HCT116 (cell line): ENCODE measurements at places on chromosomes 4 and X. TPM values are rescaled to one million over a fixed set of nuclear protein-coding genes. Genes with fewer than 3 reads are reported as not detected.

DNA sequence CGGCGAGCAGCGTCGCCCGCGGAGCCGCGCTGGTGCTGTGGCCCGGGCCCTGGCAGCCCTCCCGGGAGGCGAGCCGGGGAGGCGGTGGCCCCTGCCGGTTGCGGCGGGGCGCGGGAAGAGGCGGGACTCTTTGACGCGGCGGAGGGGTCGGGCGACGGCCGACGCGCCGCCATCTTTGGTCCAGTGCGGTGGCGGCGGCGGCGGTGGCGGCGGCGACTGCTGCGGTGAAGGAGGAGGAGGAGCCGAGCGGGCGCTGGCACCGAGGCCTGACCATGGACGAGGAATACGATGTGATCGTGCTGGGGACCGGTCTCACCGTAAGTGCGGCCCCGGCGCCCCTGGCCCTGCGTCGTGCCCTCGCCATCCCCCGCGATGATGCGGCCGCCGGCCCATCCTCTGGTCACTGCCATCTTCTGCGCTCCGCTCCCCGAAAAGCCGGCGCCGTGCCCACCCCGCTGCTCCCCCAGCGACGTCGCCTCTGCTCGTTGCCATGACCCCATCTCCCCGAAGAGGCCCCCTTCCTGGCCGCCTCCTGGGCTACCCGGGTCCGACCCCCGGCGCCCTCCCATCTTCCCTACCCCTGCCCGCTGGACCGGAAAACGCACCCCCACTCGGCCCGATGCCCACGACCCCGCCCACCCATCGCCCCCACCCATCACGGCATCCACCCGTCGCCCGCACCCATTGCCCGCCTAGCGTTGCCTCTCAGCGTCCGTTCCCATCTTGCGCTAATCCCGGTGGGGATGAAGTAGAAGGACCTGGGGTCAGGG, at the start of gene GDI1:
GDI1 (plus strand) TSS at position 172 of the 770 bp plus-strand sequence; CDS start at position 273, 101 bp downstream.
- H3K4me3 ChIP-seq: peak within 1 kb of the TSS; percentile 63
- no peak for DNase-seq
- peak within 1 kb of the TSS; percentile 73 for H3K27ac ChIP-seq
- H3K27me3 ChIP-seq: no peaks in the 10 kb centered on the region
- peaks cover 3% of the 10 kb centered on the region; the same call in 1 of the 2 replicates for H3K4me1 ChIP-seq

- no peaks in the 10 kb centered on the region for H3K4me1 ChIP-seq
- H3K27ac ChIP-seq: no peak overlapping the region
- H3K27me3 ChIP-seq: no peaks in the 10 kb centered on the region
- H3K36me3 ChIP-seq: no peaks in the 10 kb centered on the region
- DNase-seq: no peak
These were observed 7.9 kb downstream of the MAGEB18 start for GRCh38 chrX:26146024-26146423.

DNA sequence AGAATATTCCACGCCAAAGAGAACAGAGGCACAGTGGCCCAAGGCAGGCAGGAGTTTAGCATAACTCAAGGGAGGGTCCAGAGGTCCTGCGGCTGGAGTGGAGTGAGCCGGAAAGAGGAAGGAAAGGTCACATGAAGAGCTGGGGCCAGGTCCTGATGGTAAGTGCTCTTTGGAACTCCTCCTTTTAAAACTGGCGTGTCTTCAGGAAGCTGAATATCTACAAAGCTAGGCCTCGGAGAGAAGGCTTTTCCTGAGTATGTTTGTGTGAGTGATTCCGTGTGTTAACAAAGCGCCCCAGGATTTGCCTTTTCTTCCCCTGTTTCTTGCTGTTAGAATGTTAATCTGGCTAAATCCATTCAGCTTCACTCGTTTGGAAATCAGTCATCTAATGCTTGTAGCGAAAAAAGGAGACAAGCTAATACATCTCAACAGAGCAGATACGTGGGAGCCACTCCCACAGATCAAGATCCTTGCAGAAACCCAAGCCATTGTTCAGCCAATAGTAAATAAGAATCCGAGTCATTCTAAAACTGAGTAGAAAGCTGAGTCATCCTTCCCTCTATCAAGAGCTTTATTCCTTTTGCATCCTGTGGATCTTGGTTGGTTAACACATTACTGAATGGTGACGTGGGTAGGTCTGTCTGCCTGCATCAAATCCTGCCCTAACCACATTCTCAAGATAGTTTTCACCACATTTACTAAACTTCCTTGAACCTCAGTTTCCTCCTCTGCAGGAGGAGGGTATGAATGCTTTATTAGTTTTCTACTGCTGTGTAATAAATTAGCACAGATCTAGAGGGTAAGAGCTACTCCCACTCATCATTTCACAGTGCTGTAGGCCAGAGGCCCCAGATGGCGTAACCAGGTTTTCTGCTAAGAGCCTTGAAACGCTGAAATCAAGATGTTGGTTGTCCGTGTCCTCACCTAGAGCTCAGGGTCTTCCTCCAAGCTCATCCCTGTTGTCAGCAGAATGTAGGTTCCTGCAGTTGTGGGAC, 43.2 kb upstream of the RBM47 start:
- DNase-seq: peak; percentile 78
- peaks cover 25% of the 10 kb centered on the region for H3K4me1 ChIP-seq
- peak overlapping the region; percentile 54 for H3K27ac ChIP-seq
- H3K27me3 ChIP-seq: no peaks in the 10 kb centered on the region

The TLR1 gene
- 1.4 TPM for total RNA-seq

The FRG2 gene
- total RNA-seq: not detected

GRCh38 chrX:31298916-31299315, 227.1 kb upstream of the FTHL17 start:
- H3K27ac ChIP-seq: no peak overlapping the region
- no peaks in the 10 kb centered on the region for H3K36me3 ChIP-seq
- no peaks in the 10 kb centered on the region for H3K4me1 ChIP-seq
- no peaks in the 10 kb centered on the region for H3K27me3 ChIP-seq
- DNase-seq: no peak
- H3K4me3 ChIP-seq: no peak overlapping the region

The GPC3 gene
- total RNA-seq: 0.98 TPM

The NAT8L gene
- 9.2 TPM for total RNA-seq

- no peak overlapping the region for H3K4me3 ChIP-seq
- peaks cover 17% of the 10 kb centered on the region for H3K4me1 ChIP-seq
- no peak overlapping the region for H3K27ac ChIP-seq
These were observed 40.4 kb downstream of the RELL1 start for GRCh38 chr4:37645736-37646135.

The PAGE5 gene
- not detected for total RNA-seq

- no peaks in the 10 kb centered on the region for H3K36me3 ChIP-seq
- no peak overlapping the region for H3K27ac ChIP-seq
- H3K27me3 ChIP-seq: no peaks in the 10 kb centered on the region
- no peak overlapping the region for H3K4me3 ChIP-seq
- no peaks in the 10 kb centered on the region for H3K4me1 ChIP-seq
- DNase-seq: no peak
These were observed 490.3 kb upstream of the PABPC4L start for GRCh38 chr4:134691915-134692314.

The TLL1 gene
- 0.37 TPM for total RNA-seq

The PDCL2 gene
- 0.47 TPM for total RNA-seq

The ZNF157 gene
- total RNA-seq: not detected
